Bronchial epithelial cell (primary cell): ENCODE measurements at places on chromosomes 16 and 17. TPM values are rescaled to one million over a fixed set of nuclear protein-coding genes. Genes with fewer than 3 reads are reported as not detected.
A peak's percentile ranks its signal among the peaks of the same experiment; 100 is the strongest.

Gene ABAT
- total RNA-seq, result 1.4 and 2.6 TPM in 2 replicates

Gene RAB37
- total RNA-seq, result under 0.01 and 0.38 TPM in 2 replicates

Gene FOXO3B
- total RNA-seq, result 0.64 and 2.1 TPM in 2 replicates

Gene ZP2
- not detected in 2 replicates for total RNA-seq

Gene SHISA9
- under 0.01 TPM in 2 replicates for total RNA-seq

Gene SEC14L1
- 21.6 and 25.3 TPM in 2 replicates for total RNA-seq

Gene SAMD14
- under 0.01 and 0.26 TPM in 2 replicates for total RNA-seq

Gene MAP2K6
- total RNA-seq, result 0.13 and 0.26 TPM in 2 replicates

DNA sequence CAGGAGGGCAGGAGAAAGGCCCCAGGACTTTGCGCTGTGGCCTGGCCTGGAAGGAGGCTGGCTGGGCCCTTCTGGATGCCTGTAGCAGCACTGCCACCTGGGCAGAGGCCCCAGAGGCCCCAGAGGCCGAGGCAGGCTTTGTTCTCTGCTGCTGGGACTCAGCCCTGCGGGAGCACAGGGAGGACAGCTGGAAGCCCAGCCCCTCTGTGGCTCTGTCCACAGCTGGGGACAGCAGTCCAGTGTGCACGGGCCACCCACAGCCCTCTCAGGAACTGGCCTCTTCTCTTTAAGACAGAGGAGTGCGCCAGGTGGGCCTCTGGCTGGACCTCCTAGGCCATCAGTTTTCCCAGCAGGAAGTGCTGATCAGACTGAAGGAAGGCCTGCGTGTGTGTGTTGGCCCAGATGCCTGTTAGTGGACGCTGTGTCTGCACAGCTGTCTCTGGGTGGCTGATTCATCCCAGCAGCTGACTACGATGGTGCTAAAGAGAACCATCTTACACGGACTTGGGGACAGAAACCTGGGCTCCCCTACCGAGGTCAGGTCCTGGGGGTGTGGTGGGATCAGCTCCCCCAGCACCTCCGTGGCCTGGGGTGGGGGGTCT lies 26.9 kb upstream of the ZNF750 start:
- peak; percentile 38 for DNase-seq

GRCh38 chr17:78525511-78526160 lies 51.6 kb downstream of the DNAH17 start:
- DNase-seq, result no peak

GRCh38 chr17:68381076-68381900 lies 76.0 kb downstream of the WIPI1 start:
- peak; percentile 74 for DNase-seq

DNA sequence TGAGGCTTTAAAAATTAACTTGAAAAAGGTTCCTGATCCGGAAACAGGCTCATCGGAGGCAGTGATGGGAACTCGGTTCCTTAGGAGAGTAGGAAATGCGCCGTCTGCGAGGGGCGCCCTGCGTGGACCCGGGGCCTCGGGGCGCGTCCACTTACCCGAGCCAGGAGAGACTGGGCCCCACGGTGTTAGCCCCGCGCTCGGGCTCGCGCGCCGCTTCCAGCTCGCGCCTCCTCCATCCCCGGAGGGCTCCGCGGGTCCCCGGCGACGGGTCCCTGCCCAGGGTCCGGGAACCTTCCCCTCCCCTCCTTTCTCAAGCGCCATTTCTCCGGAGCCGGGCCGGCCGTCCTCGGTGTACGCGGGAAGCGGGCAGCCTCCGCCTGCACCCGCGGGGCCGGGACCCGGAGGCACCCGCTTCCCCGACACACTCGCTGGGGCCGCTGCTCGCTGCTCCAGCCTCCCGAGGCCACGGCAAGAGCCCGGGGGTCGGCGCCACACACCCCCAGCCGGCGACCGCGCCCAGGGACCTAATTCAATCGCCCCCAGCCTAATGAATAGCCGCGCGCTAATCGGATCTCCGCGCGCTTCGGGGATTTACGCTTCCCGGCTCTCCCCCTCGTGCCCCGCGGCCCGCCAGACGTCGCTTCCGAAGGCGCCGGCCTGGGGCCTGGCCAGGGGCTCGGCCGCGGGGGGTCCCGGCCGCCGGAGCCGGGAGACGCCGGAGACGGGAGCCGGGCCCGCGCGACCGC lies 2.2 kb upstream of the BAHCC1 start:
- DNase-seq, result no peak

DNA sequence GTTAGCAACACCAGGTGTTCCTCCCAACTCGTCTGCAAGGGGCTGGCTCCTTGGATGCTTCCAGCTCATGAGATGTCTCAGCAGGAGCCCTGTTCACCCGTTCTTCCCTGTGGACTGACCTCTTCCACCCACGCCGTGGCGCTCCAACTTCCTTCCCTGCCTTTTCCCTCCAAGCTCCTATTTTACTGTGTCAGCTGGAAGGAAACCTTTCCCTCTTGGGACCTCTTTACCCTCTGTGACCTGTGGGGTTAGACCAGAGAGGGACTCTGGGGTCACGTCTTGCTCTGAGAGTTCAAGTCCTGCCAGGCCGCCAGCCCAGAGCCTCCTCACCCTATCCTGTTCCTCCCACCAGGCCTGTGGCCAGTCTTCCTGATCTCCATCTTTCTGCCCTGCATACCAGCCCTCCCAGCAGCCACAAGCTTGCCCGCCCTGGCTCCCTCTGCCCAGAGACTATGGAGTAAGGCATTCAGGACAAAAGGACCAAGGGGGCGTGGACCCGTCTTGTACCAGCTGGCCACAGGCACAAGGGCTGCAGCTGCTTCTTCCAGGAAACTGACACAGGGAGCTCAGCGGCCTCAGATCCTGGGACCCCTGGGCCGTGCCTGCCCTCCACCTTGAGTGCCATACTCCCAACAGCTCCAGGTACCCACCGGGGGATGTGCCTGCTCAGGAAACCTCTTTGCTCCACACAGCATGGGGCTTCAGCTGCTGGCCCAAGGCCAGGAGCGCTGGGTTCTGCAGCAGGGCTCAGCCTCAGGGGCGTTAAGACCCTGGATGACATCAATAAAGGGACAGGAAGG lies 3.0 kb downstream of the PAQR4 start:
- no peak for DNase-seq

DNA sequence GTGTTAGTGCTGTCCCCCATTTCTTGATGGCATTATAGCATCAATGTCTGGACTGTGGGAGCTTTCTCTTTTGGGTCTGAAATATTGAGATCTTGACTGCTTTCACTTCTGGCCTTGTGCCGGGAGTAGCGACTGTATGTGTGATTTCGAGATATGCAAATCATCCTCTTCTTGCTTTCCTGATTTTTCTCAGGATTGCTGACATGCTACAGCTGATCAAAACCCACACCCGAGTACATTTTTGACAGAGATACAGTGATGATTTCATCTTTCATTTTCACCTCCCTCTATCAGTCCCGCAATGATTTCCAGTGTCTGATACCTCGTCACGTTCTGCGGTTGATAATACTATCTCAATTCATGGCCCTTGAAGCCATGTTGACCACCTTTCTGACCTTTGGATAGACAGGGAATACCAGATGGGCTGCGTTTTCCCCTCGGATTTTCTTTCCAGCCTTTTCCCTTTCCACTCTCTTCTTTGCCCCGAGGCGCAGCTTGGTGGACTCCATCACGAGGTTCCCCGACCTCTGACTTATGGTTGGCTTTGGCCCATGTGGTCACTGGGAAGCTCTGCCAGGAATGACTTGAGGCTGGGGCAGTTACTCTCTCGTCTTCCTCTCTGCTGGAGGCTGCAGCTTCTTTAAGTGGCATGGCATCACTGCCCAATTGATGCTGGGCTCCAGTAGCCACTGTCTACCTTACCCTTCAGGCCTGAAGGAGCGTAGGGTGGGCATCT lies 184.4 kb downstream of the SNX29 start:
- DNase-seq, result no peak

GRCh38 chr16:66623755-66624154 lies 19.3 kb downstream of the CMTM3 start:
- no peak for DNase-seq

DNA sequence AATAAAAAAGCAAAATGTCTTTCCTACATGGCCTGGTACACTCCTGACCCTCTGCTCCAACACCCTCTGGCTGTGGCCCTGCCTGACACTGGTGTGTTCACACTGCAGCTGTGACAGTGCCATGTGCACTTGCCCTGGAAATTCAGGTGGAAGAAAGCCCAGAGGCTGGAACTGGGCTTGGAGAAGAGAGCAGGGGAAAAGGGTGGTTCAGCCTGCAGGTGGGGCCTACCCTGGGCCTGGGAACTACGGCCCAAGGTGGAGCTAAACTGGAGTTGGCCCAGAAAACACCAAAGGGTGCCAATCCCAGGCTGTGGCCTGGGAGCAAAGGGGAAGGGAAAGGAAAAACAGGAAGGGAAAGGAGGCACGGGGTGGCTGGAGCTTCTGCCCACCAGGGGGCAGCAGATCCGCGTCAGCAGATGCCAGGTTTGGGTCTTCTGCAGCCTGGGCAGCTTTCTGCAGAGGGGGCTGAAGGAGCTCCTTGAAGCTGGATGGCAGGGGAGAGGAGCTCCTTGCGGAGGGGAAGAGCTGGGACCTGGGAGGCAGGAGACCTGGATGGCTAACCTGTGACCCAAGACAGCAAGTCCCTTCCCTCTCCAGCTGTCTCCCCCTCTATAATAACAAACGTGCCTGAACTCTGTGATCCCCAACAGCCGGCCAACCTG lies 15.4 kb upstream of the CTCF start:
- DNase-seq, result peak; percentile 47

DNA sequence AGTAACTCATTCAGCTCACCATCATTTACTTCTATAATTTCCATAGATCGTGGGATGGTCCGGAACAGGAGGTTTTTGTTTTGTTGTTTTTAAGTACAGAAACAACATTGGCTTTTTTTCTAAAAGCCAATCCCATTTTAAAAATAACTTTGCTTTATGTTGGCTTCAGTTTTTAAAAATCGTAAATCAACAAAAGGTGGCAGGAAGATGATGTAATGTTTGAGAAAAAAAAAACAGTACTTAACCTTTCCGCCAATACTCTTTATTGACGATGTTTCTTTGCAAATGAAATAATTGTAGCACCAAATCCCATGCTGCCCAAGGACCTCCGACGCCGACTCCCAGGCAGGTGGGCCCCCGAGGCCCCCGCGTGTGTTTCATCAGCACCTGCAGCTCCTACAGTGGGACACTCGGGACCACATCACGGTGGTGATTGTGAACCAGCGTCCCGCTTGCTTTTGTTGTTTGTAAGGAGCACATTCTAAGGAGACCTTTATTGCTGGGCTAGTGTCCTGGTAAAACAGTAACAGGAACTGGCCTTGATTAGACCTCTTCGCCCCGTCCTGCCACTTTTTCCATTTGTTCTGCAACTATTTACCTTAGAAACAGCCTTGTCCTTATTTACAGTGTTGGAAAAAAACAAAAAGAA lies 140.2 kb upstream of the CHMP6 start:
- DNase-seq, result no peak

- DNase-seq, result no peak
Observed at GRCh38 chr17:47278561-47278960, 24.9 kb downstream of the ITGB3 start.

GRCh38 chr16:24027466-24027865 lies 191.7 kb downstream of the PRKCB start:
- no peak for DNase-seq

DNA sequence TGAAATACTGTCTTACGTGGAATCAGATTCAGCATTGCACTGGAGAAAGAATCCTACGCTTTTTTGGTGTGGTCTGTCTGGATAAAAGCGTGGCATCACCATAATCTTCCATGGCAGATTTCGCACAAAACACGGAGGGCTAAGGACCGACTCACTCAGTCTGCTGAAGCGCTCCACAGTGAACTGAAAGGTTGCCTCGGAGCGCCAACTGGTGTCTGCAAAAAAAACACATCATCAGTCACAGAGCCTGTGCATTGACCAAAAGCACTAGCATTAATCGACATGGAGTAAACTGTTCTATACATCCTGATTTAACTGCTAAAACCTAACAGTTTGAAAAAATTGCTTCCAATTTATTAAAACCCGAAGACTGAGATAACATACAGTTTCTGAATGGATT lies 40.5 kb downstream of the USP7 start:
- no peak for DNase-seq

GRCh38 chr17:36975922-36976515 lies 27.3 kb downstream of the AATF start:
- DNase-seq, result peak; percentile 26

GRCh38 chr16:685967-686366 lies 1.8 kb upstream of the JMJD8 start:
- DNase-seq, result peak; percentile 16

- DNase-seq, result no peak
Observed at GRCh38 chr17:28169621-28170349, 127.3 kb downstream of the NLK start.

DNA sequence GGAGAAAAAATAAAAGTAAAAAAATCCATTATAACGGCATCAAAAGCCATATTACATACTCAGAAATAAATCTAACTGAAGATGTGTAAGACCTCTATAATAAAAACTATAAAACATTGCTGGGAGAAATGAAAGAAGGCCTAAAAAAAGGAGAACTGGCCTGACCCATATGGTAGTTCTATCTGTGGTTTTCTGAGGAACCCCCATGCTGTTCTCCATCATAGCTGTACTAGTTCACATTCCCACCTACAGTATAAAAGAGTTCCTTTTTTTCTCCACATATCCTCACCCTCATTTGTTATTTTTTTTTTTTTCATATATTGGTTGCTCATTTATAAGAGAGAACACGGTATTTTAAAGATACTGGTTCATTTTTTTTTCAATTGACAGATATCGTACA lies 191.8 kb downstream of the STX8 start:
- DNase-seq, result no peak

DNA sequence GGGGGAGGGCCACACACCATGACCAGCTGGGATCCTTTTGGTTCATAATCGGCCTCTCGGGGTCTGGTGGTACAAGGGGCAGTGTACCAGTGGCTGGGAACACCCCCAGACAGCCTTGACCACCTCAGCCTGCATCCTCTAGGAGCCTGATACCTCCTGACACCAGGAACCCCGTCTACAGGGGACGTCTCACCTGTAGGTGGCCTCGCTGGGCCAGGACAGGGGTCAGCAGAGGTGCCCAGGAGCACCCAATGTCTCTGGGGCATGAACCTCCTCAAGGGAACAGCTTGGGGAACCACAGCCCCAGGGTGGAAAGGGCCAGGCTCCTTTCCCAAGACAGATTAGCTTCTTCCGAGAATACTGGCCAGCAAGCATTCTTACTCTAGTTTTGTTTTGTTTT lies 2.5 kb upstream of the METRNL start:
- DNase-seq, result no peak

DNA sequence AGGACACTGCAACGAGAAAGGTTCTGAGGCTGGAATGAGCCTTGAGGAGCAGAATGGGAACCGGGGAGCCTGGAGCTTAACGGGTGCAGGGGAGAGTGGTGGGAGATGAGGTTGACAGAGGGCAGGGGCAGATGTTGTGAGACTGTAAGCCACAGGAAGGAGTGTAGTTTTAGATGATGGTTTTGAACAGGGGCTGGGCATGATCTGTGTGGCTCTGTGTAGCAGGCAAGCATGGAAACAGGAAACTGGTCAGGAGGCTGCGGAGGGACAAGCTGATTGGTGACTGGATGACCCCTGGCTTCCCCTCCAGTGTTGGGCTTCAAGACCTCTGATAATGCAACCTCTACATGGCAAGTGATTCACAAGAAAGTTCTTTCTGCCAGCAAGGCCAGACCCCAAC lies 1.4 kb upstream of the CNGB1 start:
- DNase-seq, result no peak

DNA sequence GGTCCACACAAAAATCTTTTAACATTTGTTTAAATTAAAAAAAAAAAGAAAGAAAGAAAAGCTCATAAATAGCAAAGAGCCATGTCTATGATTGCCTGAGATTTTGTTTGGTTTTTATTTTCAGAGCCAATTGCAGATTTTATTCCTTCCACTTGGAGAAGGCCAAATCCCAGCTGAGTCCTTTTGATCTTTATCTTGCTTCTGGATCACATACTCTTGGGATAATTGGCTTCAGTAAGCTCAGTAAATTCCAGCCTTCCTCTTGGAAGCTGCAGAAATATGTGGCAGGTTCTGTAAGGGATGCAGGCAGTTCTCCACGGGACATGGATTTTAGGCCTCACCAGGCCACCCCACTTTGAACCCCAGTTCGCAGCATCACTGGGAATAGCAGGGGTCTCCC lies 63.3 kb upstream of the TMC5 start:
- DNase-seq, result no peak
